ENCODE measurements at places on chromosomes 12 and 14.

- no peak for DNase-seq
These were observed 91.6 kb downstream of the TPH2 start for GRCh38 chr12:72030277-72030676.

DNA sequence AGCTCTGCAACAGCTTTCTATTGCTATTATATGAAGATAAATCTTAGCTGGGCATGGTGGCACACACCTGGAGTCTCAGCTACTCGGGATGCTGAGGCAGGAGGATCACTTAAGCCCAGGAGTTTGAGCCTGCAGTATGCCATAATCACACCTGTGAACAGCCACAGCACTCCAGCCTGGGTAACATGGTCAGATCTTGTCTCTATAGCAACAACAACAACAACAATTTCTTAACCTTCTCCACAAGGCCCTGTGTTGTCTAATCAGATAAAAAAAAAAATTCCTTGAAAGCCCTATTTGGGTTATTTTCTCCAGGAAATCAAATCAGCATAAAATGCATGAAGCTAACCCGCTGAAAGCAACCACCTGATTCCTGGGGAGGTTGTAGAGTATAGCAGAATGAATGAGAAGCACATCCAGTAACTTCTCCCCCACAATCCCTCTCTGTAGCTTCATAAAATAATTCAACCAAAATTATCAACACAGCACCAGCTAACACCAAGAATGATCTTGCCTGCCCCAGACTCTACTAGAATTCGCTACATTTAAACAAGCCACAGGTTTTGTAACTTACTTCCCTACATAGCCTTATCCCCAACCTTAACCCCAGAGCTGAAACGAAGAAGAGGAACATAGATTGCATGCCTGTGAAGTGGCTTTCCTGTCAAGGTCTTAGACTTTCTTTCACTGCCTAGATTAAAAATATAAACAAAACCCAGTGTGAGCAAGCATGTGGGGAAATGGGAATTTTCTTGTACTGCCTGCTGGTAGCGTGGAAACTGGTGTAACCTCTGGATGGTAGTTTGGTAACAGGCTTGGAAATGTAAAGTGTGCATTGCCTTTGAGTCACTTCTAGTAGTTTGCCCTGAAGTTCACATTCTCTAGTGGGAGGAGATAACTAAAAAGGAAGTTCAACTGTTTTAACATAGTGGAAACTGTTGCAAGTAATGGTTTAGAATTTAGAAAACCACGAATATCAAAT, 6.0 kb upstream of the STK38L start:
- DNase-seq: no peak

DNA sequence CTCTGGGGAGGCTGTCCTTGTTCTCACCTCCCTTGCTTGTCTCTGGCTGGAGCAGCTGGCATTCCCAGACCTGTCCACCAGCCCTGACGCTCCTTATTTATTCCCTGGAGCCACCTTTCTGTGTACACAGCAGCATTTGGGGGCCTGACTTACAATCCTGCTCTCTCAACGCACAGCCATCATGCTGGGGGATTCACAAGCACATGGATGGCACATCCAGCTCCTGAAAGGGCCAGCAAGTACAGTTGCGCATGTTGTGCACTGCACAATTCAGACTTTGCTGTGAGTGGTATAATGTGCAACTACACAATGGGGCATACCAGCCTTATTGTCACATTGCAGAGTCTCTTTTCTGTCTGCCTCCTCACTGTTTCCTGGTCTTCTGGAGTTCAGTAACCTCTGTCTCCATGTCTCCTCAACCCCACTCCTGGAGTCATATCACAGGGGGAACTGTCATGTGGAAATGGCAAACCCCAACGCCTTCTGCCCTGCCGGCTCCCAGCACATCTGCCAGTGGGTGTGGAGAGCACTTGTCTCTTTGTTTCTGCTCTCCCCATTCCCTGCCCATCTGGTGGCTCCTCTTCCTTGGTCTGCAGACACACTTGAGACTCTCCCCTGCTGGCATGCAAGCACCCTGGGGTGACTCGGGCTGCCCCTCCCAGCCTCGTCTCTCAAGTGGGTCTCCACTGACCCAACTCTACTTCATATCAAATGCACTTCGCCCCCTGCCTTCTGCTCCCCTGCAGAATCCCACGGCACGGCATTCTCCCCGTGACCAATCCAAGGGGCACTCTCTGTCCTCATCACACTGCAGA, 41.2 kb upstream of the MEG3 start:
- DNase-seq: peak; percentile 2

GRCh38 chr12:120962532-120963020, 15.8 kb upstream of the HNF1A start:
- no peak for DNase-seq

DNA sequence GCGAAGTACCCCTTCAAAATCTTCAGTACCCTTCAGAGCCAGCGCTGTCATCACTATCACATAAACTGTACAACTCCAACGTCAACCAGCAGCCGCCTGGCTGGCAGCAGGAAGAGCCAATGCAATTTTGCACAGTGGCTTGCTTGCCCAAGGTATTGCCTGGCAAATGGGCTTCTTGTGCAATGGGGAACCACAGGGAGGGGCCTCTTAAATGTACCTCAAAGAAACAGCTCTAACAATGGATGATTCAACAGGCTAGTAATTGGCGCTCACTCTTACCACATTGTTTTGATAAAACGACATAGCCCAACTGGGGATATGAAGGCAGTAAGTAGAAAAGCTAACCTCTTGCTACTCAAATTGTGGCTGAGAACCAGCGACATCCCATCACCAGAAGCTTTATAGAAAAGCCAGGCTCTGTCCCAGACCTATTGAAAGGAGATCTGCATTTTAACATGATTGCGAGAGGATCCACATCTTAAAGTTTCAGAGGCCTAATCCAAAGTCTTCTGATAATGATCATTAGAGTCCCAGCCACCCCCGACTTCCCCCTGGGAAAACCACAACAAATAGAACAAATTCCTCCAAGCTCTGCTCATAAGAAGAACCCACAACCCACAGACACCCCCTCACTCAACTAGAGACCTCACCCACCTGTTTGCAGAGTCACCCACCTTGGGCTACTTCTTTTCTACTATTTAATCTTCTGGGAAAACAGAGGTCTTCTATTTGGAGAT, 125.3 kb upstream of the HIF1A start:
- no peak for DNase-seq

DNA sequence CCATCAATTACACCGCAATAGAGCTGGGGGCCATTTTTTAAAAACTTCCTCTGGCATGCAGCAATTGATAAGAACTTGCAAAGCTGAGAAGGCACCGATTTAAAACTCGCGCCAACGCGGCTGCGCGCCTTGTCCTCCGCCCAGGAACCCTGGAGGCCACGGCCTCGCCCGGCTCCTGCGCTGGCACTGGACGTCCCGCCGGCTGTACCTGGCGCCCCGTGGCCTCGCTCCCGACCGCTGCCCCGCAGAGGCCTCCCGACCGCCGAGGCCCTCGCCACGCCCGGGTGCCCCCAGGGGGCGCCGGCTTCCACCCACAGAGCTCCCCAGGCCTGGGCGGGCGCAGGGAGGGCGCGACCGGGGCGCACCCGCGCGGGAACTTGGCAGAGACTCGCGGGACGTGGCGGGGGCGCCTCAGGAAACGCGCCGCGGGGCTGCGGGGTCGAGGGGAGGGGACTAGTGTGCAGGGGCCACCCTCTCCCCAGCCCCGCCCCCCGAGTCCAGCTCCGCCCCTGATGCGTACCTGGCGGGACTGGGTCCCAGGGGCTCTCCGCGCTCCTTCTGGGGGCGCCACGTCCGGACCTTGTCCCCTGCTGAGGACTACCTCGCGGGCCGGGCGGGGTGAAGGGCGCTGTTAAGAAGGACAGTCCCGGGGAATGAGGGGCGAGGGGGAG, 65.7 kb downstream of the TNFAIP2 start:
- no peak for DNase-seq
